KG1 (cell line): ENCODE measurements at places on chromosomes 2 and 18.

- no peak for DNase-seq
These were observed 106.8 kb downstream of the ARHGAP28 start for GRCh38 chr18:6836331-6836730.

DNA sequence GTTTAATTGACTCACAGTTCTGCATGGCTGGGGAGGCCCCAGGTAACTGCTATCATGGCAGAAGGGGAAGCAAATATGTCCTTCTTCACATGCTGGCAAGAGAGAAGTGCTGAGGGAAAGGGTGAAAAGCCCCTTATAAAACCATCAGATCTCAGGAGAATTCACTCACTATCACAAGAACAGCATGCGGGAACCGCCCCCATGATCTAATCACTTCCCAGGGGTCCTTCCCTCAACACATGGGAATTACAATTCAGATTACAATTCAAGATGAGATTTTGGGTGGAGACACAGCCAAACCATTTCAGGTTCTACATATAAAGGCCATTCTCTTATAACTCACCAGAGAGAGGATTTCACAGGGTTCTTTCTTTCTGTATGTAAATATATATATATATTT, 62.9 kb downstream of the VRK2 start:
- DNase-seq, result no peak

DNA sequence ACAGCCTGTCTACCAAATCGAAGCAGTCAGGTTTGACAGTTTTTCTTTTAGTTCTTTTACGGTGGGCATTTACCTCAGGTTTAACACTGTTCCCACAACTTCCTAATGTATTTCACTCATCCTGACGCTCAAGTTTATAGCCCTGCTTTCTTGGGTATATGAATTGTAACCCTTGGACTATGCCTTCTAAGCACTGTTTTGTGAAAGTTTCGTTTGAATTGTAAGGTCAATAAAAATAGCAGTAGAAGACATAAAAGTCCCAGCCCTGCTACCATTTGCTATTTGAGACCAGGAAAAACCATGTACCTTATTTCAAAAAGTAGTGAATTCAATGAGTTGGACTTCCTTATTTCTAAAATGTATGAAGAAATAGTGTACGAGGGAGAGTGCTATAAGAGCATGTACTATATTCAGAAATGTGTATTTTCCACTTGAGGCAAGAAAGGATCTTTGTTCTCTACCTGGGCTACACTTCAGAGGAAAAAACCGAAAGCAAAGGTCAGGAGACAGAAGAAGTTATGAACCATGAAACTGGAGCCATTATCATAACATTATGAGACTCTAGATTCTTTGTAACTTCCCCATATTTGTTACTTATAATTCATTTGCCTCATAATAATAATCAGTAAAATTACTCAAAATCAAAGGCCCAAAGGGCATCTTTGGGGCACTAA, 1.9 kb upstream of the ZC3H15 start:
- peak; percentile 16 for DNase-seq

DNA sequence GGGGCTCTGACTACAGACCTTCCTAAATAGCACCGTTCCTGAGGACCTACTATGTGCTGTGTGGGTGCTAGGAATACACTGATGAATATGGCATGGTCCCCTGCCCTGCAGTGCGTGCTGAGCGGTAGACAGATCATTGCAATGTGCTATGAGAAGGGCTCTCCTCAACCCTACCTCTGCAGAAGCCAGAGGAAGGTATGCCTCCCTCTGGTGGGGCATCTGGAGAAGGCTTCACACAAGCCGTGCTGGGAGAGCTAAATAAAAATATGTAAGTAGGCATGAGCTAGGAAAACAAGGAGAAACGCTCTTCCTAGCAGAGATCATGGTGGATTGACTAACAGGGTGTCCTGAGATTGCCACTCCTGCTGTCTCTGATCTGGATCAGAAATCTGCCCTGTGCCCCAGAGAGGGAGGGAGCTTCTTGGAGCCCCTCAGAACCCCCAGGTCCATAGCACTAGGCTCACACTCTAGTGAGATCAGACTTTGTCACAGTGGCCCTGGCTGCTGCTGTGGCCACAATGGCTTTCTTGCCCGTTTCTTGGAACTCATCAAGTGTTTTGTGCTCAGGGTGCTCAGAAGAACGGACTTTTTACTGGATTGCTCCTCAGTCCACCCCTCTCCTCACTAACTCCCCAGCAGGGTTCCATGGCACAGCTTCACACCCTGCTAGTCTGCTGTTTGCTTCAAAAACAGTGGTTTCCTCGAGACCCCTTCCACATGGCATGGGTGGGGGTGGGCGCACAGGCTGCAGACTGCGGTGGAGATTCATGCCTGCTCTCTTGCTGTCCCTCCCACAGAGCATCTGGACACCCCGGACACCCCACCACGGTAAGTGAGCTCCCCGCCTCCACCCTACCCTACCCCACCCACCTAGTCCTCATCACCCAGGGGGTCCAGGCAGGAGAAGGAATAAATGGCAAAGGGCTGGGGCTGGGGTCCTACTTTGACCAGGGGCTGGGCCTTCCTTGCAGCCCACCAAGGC, 14.2 kb downstream of the SIGLEC15 start:
- no peak for DNase-seq

GRCh38 chr18:48766026-48766425, 184.7 kb downstream of the SMAD7 start:
- no peak for DNase-seq

DNA sequence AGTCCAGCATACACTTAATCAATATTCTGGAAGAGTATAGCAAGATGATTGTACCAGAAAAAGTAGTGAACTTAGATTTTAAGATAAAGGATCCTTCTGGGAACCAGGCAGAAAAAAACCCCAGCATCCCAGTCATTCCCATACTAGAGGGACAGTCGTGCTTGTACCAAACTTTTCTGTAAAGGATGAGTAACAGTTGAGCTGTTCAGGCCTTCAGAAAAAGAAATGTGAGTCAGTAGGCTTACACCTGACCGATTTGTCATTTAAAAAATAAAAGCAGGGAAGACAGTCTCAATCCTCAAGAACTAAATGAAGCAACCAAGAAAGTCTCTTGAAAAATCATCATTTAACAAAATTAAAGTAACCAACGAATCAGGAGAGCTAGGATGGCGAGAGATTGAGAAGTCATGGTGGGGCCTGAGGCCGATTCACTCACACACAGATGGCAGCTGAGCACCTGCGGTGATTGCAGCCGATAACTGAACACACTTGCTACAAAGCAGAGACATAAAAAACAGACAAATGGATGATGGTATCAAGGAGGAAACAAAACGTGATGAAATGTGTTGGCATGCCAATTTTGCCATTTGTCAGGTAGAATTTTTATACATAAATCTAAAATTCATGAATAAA, 170.0 kb upstream of the ALKAL2 start:
- no peak for DNase-seq

- DNase-seq, result no peak
These were observed 66.9 kb downstream of the ZDBF2 start for GRCh38 chr2:206341396-206341795.

- DNase-seq, result no peak
These were observed 947.5 kb downstream of the CPS1 start for GRCh38 chr2:211503856-211504255.

- no peak for DNase-seq
These were observed 56.6 kb downstream of the THNSL2 start for GRCh38 chr2:88226754-88227153.

GRCh38 chr18:77377813-77378212, 128.2 kb downstream of the GALR1 start:
- DNase-seq, result no peak

- no peak for DNase-seq
These were observed 132.5 kb downstream of the NCOA1 start for GRCh38 chr2:24623535-24623934.

- no peak for DNase-seq
These were observed 123.8 kb downstream of the CYP26B1 start for GRCh38 chr2:72023678-72024390.

GRCh38 chr2:239548451-239548871, 147.6 kb upstream of the HDAC4 start:
- no peak for DNase-seq

GRCh38 chr2:207115715-207116364, 49.9 kb downstream of the KLF7 start:
- no peak for DNase-seq

DNA sequence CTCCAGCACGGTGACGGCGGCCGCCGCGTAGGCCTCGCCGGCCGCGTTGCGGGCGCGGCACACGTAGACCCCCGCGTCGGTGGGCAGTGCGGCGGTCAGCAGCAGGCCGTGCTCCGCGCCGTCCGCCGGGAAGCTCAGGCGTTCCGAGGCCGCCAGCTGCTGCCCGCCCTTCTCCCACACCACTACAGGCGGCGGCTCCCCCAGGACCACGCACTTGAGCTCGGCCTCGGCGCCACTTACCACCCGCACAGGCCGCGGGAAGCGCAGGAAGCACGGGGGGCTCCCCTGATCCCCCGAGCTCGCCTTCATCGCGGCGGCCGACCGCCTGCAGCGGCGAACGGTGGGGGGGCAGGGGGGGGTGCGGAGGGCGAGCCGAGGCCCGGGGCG, 422 bp downstream of the OBSL1 start:
- no peak for DNase-seq

DNA sequence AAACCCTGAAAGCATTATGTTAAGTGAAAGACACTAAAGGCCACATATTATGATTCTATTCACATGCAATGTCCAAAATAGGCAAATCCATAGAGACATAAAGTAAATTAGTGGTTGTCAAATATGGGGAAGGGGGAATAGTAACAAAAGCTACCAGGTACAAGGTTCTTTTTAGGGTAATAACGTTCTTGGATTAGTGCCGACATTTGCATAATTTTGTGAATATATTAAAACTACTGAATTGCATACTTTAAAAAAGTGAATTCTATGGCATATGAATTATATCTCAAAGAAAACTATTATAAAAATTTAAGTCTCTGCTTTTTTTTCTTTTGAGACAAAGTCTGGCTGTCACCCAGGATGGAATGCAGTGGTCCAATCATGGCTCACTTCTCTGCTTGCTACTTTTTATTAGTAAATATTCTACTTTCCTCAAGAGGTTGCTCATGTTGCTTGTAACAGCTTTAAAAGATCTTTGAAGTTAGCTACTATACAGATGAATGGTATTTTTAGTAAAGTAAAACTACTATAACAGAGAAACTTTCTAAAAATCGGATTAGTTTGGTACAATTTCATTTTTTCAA, 2.5 kb downstream of the SESTD1 start:
- DNase-seq, result no peak

- no peak for DNase-seq
These were observed 65.1 kb downstream of the EDAR start for GRCh38 chr2:108923736-108924579.
